T-helper 17 cell (primary cell): ENCODE measurements at places on chromosomes 12 and 14. TPM values are rescaled to one million over a fixed set of nuclear protein-coding genes. Genes with fewer than 3 reads are reported as not detected.

- no peak for DNase-seq
These were observed 44.1 kb downstream of the DAD1 start for GRCh38 chr14:22544881-22545420.

GRCh38 chr14:100629696-100630095 is 42.5 kb upstream of the BEGAIN start:
- DNase-seq = no peak

- no peak for DNase-seq
These were observed 15.7 kb downstream of the MUCL1 start for GRCh38 chr12:54870048-54870447.

- peak; percentile 30 for DNase-seq
These were observed 844 bp downstream of the DPF3 start for GRCh38 chr14:72892879-72893635.

The DAAM1 gene
- 22.6 TPM for total RNA-seq

GRCh38 chr14:87800216-87800615 is 192.8 kb downstream of the GALC start:
- DNase-seq = no peak

DNA sequence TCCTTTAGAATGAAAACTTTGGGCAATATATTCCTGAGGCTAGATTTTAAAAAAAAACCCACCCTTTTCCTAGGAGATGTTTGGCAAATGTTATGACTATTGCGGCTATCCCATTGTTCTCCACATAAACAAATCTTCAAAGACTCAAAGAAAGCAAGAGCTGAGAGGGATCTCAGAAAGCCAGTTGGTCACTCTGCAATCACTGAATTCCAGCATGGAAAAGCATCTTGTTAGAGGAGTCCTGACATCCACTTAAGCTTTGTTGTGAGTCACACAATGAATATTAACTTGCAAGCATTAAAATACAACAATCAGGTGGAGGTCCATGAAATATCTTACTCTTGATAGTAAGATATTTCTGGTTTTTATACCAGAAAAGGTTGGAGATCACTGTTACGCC is 11.0 kb upstream of the PTPRB start:
- no peak for DNase-seq

- DNase-seq = no peak
These were observed 26.3 kb downstream of the TNFAIP2 start for GRCh38 chr14:103149351-103150237.

The NID2 gene
- total RNA-seq = 0.62 TPM

- DNase-seq = no peak
These were observed 69.7 kb downstream of the WDR20 start for GRCh38 chr14:102209224-102209966.

DNA sequence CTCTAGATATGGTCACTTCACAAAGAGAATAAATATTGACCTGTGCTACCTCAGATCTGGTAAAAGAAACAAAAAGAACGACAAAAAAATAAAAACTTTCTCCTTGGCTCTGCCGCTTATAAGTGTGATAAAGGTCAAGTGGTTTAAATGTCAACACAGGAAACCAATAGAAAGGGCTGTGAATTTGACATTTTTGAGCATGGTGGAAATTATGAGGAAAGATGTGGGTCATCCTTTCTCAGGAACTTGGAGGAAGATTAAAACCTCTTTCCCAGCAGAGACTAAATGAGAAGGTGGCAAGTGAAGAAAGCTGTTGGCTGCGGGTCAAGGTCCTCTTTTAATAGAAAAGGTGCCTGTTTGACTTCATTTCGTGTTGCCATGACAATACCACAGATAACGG is 28.2 kb downstream of the TESPA1 start:
- DNase-seq = no peak

GRCh38 chr12:109126784-109127183 is 10.4 kb downstream of the ACACB start:
- DNase-seq = no peak

The MANSC4 gene
- total RNA-seq = not detected

DNA sequence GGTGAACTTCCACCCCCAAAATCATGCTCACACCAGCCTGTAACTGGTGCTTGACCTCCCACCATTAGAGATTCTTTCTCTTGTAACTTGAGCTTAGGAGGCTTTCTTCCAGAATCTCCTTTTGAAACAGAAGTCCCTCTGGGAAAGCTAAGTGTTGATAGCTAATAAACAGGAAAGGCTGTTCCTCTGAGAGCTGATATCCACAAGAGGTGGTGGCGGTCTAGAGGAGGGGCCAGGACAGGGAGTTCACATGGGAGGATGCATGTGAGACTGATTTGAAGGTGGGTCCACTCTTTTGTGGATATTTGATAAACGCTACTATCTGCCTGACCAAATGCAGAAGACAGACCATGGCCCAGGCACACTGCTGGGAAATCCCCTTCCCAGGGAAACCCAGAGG is 10.2 kb upstream of the PRMT8 start:
- DNase-seq = no peak

DNA sequence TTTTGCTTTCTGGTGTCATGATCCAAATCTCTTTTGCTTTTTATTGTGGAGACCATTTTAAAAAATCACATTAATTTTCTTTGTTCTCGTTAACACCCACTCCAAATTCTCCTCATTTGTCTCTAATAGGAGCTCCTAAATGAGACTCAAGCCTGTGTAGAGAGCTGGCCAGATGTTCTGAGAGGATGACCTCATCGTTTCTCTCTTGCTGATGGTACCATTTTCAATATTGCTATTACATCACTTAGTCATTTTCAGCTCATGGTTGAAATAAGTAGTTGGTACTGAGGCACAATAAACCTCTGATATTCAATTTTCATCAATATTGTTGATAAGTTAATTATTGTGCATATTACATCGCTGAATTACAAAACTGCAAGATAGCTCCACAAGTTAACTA is 31.5 kb downstream of the SPTB start:
- DNase-seq = no peak

The SLC5A8 gene
- total RNA-seq = not detected

The CCDC175 gene
- total RNA-seq = not detected

DNA sequence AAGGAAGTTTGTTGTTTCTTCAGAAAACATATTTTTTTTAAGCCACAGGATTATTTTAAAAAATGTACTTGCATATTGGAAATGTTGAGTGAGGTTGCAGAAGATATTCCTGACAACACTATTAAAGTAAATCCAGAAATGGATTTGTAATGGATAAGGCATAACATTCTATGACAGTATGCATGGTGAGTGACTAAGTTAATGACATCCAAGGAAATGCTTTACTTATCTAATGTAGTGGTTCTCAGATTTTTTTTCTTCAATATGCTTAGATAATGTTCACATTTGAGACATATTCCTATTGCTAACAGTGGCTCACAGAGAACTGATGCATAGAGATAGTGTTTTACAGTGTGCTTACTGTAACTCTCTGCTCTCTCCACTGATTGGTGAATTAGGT is 49.4 kb downstream of the ZDHHC17 start:
- no peak for DNase-seq

The PIANP gene
- total RNA-seq = 1.3 TPM

- DNase-seq = no peak
These were observed 14.1 kb downstream of the CYP46A1 start for GRCh38 chr14:99698236-99698635.

DNA sequence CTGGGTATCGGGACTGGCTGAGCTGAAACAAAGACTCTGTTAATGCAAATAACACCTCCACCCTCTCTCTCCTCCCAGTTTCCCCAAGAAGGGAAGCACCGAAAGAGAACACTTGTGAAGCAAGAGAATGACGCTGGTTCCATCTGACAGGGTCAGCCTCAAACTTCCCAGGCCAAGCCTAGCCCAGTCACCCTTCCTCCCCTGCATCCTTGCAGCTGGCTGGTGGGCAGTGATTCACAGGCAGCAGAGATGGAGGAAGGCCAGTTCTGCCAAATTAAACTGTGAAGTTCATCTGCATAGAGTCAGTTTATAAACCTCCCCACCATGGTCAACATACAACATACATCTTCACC is 2.8 kb downstream of the LRRC74A start:
- no peak for DNase-seq

- DNase-seq = no peak
These were observed 70.2 kb upstream of the NCOR2 start for GRCh38 chr12:124637581-124637981.

DNA sequence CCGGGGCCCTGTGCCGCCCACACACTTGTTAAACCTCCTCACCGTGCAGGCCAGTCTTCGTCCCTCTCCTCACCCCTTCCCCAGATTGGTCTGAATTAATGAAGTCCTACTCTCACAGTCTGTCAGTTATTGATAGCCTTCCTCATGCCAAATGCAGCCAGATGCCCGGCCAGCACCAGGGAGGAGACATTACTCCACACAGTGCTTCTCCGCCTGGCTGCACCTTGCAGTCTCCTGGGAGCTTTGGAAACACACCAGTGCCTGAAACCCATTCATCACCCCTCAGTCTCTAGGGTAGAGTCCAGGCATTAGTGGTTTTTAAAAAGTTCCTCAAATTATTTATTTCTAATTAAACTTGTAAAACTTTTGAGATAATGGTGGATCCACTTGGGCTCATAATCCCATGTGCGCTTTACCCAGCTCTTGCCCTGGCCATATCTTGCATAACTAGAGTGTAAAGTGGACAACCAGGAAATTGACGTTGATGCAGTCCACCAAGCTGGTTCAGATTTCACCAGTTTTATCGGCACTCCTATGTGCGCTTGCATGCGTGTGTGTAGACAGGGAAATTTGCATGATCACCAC is 38.2 kb upstream of the TSPAN9 start:
- DNase-seq = no peak

DNA sequence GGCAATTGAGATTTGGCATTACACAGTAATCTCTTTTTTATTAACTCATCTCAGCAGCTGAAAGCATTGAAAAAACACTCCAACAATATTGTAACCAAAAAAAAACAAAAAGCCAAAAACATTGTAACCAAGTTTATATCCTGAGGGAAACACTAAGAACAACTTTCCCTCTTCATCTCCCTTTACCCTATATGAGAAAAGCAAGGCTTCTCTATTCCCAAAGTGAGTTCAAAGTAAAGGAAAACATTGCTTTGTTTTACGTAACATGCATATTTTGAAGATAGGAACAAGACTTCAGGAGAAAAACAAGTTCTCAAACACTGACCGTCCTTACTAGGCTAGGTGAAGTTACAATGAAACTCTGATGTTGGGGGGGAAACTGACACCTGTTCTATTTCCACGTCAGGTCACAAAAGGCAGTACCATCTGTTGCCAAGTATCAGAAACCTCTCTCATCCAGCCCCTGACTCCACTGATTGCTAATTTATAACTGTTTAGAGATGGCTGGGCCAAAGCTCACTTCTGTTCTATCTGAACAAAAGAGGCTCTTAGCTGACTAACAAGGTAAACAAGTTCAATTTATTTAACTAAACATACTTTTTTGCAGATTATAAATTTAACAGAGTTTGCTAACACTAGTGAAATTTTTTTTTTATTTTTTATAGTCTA is 67.9 kb upstream of the PLXNC1 start:
- no peak for DNase-seq

- no peak for DNase-seq
These were observed 711 bp downstream of the ANO4 start for GRCh38 chr12:100795174-100795799.

The KCNA1 gene
- total RNA-seq = not detected

DNA sequence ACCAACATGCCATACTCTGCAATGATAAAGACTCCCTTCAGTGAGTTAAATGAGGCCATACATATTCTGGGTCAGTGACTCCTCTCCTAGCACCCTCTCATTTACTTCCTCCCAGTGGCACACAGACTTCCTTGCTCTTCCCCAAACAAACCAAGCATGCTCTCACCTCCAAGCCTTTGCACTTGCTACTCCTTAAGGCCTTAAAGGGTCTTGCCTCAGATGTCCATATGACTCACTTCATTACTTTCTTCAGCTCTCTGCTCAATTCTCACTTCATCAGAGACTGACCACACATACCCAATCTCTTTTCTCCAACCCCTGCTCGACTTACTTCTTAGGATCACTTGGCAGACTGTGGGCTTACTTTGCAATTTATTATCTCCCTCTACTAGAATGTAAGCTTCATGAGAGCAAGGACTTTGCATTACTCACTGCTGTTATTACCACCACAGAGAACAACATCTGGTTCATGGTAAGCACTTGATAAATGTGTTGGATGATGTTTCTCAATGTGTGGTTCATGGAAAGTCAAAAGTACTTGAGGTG is 22.8 kb downstream of the DDX24 start:
- DNase-seq = no peak

DNA sequence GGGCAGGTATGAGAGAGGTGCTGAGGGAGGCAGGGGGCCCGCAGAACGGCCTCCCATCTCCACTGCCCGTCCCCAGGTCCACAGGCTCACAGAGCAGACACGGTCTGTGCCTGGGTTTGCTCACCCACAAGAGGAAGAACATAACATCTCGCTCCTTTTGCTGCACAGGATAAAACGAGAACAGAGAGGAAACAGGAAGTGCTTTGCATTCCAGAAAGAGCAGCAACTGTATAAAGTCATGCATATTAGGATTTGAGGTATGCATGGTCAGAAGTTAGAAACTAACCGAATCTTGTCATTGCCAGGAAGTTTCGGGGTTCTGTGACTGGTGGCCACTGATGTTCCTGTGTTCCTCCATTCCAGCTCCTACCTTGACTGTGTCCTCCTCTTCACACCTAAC is 25.0 kb downstream of the NTF3 start:
- no peak for DNase-seq
